ENCODE measurements at places on chromosomes 16 and 17.

DNA sequence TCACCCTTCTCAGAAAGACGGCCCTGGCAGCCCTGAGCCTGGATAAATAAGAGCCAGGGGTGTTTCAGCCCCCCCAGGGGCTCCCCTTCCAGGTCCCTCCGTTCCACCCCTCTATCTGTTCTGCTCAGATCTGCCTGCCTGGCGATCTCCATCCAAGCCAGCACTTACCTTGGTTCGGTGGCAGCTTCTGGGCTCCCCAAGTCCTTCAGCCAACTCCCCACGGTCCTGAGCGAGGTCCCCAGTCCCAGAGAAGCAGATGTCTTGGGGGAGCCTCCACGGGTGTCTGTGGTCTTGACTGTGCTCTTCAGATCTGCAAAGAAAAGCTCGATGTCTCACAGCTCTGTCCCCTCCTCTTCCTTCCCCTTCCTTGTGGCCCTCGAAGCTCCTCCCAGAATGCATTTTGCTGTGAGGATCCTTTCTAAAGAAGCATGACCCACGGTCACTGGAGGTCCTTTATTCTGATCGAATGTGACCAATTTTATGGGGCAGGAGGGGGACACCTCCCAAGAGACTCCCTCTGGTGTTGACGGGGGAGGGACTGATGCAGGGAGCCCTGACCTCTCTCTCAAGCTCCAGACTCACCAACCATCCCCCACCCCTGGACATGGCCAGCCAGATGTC is at the start of gene PIK3R6:
PIK3R6 (minus strand) TSS at position 314 of the 621 bp plus-strand sequence. CDS start 17,880 bp downstream, outside the sequence.
- no peak for DNase-seq

DNA sequence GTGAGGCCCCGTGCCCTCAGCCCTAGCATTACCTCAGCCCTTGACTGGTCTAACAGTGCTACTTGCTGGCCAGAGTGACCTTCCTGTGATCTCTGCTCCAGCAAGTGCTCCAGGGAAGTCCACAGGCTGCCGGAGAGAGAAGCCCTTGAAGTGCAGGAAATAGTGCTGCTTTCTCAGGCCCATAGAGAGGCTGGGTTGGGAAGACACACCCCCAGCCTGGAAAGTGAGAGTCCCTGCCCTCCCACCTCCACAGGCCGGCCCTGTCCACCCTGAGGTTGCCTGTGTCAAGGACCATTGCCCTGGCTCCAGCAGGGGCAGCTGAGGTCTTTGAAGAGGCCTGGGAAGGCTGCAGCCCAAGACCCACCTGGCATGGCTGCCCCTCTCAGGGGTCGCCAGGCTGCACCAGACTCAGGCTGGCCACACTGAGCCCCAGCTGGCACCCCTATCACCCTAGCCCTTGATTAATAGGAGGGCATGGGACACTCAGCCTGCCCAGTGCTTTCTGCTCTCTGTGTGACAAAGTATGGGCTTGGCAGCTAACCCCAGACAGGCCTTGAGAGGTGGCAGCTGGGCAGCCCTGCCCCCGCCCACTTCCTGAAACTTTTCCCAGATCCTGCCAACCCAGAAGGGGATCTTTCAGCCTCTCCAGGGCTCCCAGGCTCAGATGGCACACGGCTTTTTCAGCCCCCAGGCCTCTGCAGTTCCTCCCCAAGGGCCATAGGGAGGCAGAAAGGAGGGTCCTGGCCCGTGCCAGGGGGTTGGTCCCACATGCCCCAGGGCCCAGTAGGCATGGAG is 21.7 kb downstream of the ATP6V0D1 start:
- DNase-seq: no peak

DNA sequence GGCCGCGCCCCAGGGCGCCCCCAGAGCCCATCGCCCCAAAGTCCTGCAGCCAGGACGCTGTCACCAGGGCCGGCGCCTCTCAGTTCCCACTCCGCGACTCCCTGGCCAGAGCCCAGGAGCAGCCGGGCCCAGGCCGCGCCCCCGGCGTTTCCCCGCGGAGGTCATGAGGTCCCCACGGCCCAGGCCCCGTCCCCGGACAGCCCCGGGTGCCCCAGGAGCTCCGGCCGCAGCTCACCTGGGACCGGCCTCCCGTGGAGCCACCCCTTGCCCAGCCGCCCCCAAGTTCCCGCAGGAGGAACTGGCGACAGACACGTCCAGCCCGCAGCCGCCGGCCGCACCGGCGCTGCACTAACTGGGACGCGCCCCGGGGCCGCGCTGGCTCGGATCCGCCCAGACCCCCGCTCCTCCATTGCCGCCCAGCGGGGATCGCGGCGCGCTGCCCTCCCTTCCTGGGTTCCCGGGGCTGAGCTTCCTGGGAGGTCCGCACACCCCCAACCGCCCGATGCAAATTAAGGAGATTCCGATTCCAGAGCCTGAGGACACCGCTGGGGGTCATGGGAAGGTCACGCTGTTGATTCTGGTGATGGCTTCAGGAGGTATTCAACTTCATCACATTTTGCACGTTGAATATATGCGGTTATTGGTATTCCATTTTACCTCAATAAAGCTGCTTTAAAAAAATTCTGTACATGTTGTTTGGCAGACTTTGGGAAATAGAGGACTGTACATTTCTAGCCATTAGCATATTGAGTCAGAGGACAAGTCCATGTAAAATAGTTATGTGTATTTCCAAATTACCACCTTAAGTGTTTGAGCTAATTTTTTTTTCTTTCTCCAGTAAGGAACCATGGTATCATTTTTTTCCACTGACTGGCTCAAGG is 9.9 kb downstream of the AHSP start:
- peak; percentile 56 for DNase-seq

DNA sequence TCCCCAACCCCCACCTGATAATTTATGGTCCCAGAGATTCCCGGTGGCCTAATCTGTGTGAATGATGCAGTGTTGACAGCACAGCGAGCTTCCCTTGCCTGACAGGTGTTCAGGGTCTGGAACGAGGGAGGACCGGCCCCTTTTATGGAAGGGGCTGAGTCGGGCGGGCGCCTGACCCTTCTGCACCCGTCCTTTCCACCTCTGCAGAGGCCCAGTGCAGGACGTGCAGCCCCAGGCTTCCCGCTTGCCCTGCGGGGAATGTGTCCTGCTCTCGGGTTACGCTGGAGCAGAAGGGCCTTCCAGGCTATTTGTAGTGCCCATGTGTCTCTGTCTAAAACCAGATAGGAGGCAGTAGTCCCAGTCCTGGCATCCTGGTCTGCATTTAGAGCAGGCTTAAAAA is 16.2 kb downstream of the SMTNL2 start:
- no peak for DNase-seq

DNA sequence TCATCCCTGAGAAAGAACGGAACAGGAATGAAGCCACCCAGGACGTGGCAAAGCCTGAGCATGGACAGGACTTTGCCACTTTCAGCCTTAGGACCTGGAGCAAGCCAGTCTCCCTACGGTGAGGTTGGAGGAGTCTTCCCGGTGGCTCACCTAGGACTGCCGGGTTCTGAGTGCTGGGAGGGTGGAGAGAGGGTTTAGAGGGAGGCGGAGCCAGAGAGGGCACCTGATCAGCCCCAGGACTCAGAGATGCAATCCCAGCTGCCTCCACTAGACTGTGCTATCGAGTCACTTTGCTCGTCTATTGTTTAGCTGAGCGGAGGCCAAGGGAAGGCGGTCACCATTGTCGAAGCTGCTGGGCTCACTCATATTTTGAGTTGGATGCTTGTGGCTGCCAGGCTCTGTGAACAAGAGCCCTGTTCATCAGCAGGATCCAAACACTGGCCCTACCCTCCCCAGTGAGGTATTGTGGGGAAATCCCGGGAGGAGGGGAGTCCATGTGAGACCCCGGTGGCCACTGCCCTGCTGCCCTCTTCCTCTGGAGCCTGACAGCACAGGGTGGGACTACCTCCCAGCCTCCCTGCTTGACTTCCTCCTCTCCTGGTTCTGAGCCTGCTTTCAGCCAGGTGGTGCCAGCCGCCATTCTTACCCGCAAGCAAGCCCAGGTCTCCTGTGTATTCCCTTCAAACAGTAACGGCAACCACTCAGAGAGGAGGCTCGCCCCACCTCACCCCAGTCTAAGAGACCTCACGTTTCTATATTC is 7.0 kb downstream of the KRT14 start:
- DNase-seq: peak; percentile 83

GRCh38 chr17:77318021-77318420 is 177.3 kb downstream of the SEC14L1 start:
- DNase-seq: no peak

- no peak for DNase-seq
These were observed 19.7 kb upstream of the NUP93 start for GRCh38 chr16:56710181-56710737.

DNA sequence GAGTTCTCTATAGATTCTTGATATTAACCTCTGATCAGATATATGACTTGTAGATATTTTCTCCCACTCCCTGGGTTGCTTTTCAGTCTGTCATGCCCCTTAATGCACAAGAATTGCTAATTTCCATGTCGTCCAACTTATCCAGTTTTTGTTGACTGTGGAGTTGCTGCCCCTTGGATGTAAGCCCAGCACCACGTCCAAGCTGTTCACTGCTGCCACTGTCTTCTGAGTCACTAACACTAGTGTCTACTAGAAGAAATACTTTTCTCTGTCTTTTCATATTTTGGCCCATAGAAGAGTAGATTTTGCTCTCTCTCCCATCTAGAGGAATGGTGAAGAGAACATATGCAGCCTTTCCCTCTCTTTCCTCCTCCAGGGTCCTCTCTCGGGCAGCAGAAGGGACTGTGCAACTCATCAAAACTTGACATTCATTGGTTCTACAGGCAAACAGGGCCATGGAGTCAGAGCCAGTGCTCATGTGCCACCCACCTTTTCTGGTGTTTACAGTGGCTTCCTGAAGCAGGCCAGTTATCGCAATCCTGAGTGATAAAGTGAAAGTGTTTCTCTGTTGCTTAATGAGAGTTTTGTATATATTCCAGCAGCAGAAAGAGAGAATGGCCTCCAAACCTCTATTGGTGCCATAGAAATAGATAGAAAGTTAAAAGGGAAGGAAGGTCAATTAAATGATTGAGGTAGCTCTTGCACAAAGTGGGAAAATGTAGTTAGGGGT is 22.6 kb upstream of the PMP22 start:
- no peak for DNase-seq

- no peak for DNase-seq
These were observed 608.0 kb upstream of the CDH8 start for GRCh38 chr16:62644030-62644812.

DNA sequence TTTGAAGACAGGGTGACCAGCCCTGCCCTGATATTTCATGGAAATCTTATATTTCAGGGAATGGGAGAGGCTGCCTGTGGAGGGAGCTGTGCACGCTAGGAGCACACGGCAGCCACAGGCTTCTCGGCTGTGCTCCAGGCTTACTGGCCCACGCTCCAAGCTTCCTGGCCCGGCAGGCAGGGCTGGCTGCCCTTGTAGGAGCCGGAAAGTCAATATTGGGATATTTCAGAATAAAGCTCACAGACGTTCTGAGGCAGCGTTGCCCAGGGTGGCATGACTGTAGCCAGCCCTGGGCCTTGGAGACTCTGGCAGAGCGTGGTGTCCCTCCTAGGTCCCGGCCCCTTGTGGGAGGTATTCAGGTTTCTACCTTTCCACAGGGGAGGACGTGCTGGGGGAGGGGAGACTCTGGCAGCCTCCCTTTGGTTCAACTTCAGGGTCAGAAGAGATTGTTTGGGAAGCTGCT is 95.6 kb downstream of the NPIPB11 start:
- DNase-seq: no peak

DNA sequence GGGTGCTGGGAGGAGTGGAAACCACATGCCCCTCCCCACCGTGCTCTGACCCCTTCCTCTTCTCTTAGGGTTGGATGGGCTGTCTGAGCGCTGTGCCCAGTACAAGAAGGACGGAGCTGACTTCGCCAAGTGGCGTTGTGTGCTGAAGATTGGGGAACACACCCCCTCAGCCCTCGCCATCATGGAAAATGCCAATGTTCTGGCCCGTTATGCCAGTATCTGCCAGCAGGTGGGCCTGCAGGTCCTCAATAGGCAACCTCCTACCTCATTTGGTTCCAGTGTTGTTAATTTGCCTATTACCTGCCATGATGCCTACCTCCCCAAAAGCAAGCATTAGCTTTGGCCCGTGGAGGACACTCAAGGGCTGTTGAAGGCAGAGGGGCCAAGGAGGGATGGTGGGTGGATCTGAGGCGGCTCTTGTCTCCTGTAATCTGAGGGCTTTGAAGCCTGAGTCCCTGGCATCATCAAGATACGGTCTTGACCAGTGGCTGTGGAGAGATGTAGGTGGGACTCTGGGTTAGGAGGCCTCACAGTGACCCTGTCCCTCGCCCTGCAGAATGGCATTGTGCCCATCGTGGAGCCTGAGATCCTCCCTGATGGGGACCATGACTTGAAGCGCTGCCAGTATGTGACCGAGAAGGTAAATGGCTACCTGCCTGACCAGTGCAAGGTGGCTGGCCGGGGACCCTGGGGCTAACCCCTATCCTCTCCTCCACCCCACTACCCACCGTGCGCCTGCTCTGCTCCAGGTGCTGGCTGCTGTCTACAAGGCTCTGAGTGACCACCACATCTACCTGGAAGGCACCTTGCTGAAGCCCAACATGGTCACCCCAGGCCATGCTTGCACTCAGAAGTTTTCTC is 3.4 kb downstream of the ALDOA start:
- DNase-seq: no peak

- no peak for DNase-seq
These were observed 30.3 kb upstream of the IL17C start for GRCh38 chr16:88608076-88608475.

DNA sequence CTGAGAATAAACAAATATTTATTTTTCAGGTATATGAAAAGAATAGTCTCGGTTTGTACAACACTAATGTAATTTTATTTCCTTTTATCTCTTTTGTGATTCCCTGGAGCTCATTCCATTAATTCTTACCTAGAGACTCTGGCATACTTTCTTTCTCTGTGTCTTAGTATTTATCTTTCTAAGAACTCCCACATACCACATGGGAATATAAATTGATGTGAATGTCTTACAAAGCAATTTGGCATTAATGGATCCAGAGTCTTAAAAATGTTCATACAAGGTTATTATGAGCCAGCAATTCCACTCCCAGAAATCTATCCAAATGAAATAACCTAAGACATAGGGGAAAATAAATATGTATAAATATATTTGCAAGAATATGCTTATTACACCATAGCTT is 202.7 kb downstream of the CDH11 start:
- no peak for DNase-seq

DNA sequence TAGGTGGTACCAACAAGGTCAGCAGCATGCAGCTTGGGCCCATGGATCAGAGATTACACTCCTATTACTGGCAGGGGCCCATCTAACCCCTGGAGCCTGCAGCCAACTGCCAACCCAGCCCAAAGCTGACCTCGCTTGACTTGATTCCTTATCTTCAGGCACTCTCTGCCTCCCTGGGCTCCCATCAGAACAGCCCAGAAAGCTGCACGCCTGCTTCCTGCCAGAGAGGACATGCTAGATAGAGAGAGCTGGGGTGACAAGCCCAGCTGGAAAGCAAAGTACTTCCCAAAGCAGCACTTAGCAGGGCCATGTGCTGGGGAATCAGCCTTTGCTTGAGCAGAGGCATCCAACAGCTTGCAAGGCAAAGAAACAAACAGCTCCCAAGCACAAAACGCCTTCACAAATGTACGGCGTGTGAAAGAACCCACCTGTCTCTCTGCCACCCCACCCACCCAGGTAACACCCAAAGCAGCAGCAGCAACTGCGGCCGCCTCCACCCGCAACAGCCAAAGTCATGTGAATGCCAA is 74.2 kb upstream of the NLK start:
- peak; percentile 78 for DNase-seq

DNA sequence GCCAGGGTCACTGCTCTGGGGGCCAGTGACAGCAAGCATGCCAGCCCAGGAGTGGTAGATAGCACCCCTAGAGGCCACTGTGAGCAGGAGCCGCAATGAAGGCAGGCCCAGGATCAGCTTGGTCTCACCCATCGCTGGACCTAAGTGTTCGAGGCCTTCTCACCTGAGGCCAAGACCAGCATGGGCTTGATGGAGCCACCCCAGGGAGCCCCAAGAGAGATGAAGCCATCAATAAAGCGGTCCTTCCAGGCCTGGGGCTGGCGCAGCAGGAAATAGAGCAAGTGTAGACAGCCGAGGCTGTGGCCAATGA is 1.8 kb downstream of the LCAT start:
- DNase-seq: peak; percentile 52

- DNase-seq: no peak
These were observed 2.2 kb downstream of the TMC8 start for GRCh38 chr17:78132767-78133178.

Data from liver (tissue), 10 donors.